Stimulated activated CD4-positive, alpha-beta T cell treated with anti-CD3 and anti-CD28 coated beads, Interleukin-15, amount 100 ng/mL, for 1 hour (primary cell): ENCODE measurements at places on chromosomes 16 and 17.
A peak's percentile ranks its signal among the peaks of the same experiment; 100 is the strongest.

GRCh38 chr17:47914306-47914948 lies 18.4 kb downstream of the SP2 start:
- no peak for DNase-seq

DNA sequence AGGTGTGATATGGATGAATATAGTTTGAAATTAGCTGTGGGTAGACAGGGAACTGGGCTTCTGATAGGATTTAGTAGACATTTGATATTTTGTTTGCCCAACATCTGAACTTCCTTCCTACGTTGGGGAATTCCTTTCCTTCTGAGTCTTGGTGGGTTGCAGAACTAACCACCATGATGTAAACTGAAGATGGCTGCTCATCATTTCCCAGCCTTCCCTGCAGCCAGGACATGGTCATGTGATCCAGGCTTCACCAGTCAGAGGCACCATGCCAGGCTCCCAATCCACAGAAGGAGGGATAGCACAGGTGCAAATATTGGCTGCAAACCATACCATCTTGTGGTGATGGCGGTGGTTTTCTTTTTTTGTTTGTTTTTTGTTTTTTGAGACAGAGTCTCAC lies 57.4 kb downstream of the EMP2 start:
- no peak for DNase-seq

DNA sequence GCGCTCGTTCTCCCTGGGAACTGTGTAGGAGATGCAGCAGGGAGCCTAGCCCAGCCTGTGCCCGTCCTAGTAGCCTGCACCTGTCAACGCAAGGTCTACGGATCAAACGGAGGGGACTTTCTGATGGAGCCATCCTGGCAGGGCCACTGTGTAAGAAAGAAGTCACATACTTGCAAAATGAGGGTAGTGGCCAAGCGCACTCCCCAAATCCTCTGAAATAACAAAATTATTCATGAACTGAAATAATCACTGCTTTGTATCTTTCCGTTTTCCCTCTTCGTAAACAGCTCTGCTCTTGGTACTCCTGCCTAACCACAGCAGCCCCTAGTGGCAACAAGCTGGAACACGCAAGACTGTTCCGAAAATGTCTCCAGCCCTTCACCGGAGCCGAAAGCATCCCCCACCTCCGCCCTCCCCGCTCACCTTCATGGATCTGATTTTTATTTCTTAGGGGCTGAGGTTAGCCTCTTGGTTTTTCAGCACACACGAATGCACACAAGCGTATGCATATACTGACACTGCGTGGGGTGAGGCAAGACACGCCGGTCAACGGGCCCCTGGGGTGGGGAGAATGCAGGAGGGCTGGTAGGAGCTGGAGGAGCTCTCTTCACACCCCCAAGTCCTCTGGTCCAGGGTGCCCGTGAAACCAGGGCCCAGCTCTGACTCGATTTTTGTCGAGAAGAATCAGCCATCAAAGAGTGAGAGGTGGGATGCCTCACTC lies 100.8 kb downstream of the ABCC12 start:
- DNase-seq, result no peak

GRCh38 chr17:50647187-50647586 lies 12.5 kb downstream of the ABCC3 start:
- no peak for DNase-seq

GRCh38 chr17:48523010-48523409 lies 7.8 kb downstream of the HOXB1 start:
- no peak for DNase-seq

DNA sequence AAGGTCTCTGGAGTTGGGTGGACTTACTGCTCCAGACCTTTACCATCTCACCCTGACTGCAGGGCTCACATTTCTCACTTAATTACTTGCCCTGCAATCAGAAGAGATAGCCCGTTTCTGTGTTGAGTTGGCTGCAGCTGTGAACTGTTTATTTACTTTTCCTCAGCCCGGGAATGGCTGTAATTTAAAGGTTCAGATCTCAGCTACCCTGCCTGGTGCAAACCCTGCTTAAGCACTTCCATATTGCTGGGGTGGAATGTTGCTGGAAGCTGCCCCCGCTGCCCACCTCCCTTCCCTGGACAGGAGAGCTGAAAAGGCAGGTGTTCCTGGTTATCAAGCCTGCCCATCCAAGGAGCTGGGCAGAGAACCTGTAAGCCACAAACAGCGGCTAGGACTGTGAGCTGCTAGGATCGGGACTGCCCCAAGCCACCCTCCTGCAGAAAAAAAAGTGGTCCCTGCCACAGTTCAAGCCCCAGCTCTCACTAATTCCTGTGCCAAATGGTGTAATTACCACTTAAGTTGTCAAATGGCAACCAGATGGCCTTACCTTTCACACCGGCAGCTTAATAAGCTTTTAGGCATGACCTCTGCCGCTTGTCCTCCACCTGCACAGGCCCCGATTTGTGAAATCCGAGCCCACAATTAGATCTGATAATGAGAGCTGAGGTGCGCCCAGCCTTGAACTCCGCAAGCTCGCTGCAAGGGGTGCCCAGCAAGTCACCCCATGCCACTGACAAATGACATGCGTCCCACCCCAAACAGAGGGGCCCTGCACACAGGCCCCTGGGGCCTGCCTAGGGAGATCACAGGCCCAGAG lies 269.8 kb downstream of the C16orf95 start:
- no peak for DNase-seq

GRCh38 chr16:56608876-56609462 lies 585 bp downstream of the MT2A start:
- no peak for DNase-seq

GRCh38 chr16:74601126-74601871 lies 5.6 kb downstream of the GLG1 start:
- peak; percentile 29 for DNase-seq

GRCh38 chr16:28140788-28141618 lies 70.8 kb downstream of the XPO6 start:
- DNase-seq, result no peak

DNA sequence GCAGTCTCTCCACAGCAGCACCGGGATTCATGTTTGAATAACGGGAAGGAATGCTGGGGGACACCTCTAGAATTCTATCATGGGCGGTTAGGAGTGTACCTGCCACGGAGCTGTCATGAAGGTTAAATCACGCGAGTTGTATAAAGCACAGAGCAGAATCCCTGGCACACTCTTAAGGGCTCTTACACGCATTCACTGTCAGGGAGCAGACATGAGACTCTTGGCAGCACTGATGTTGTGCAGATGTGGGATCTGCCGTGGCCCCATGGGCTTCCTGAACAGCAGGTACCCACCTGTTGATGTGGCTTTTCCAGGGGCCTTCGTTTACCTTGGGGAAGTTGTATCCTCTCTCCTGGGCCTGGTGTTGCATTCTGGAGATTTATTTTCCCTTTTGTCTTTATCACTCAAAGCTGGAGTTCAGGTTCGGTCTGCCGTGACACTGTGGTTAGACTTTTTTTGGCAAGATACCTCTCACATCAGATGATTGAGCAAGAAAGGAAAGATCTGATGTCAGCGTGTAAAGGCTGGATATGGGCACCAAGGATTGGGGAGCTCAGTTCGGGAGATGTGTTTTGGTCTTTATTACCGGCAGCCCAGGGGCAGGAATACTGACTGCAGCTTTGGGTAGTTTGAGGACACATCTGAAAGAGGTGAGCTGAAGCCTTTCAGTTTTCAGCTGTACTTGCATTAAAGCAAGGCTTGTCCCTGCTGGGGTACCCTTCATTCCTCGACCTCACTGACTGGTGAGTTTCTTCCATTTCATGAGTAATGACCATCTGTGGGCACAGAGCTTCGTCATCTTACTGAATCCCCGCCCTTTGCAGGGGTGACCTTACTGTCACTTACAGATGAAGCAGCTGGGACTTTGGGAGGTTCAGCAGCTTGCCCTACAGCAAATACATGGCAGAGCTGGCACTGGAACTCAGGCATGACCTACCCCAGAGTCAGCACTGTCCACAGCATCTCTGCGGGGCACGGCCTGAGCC lies 19.3 kb downstream of the KNOP1 start:
- no peak for DNase-seq

GRCh38 chr17:57401556-57402488 lies 145.5 kb downstream of the MSI2 start:
- DNase-seq, result no peak

DNA sequence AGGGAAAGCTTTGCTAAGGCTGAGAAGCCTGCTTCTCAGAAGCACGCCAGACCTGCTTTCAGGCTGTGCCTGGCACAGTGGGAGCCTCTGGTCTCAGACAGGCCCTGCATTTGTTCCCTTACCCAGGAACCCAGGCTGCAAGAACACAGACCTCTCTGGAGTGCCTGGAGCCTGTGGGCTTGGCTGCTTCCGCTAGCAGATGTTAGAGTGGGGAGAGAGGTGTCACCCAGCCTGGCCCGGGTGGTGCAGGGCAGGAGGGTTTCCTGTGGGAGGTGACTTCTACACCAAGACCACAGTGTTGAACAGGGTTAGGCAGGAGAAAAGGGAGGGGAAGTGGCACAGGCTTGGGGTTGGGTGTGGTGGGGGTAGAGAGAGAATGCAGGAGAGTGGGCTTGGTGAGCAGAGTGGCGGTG lies 35.8 kb upstream of the ADGRG1 start:
- DNase-seq, result peak; percentile 30

GRCh38 chr17:72046178-72046577 lies 74.6 kb upstream of the SOX9 start:
- no peak for DNase-seq
